IPS DF 6.9 (cell line): ENCODE measurements at places on chromosomes 3 and 15.

- H3K4me1 ChIP-seq: no peaks in the 10 kb centered on the region; the same call in 1 of the 2 replicates
- no peak for DNase-seq
- H3K27ac ChIP-seq: no peak overlapping the region
- H3K4me3 ChIP-seq: no peak overlapping the region
These were observed 186.2 kb downstream of the GOLGA6L6 start for GRCh38 chr15:20355256-20355868.

DNA sequence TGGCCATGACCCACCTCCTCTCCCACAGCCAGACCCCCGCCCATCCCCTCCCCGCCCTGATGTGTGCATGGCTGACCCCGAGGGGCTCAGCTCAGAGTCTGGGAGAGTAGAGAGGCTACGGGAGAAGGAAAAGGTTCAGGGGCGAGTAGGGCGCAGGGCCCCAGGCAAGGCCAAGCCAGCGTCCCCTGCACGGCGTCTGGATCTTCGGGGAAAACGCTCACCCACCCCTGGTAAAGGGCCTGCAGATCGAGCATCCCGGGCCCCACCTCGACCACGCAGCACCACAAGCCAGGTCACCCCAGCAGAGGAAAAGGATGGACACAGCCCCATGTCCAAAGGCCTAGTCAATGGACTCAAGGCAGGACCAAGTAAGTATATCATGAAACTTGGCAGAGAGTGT is 11.7 kb downstream of the MAP1A start:
- peaks cover 4% of the 10 kb centered on the region for H3K4me1 ChIP-seq
- no peaks in the 10 kb centered on the region for H3K36me3 ChIP-seq
- DNase-seq: no peak
- no peaks in the 10 kb centered on the region for H3K27me3 ChIP-seq

DNA sequence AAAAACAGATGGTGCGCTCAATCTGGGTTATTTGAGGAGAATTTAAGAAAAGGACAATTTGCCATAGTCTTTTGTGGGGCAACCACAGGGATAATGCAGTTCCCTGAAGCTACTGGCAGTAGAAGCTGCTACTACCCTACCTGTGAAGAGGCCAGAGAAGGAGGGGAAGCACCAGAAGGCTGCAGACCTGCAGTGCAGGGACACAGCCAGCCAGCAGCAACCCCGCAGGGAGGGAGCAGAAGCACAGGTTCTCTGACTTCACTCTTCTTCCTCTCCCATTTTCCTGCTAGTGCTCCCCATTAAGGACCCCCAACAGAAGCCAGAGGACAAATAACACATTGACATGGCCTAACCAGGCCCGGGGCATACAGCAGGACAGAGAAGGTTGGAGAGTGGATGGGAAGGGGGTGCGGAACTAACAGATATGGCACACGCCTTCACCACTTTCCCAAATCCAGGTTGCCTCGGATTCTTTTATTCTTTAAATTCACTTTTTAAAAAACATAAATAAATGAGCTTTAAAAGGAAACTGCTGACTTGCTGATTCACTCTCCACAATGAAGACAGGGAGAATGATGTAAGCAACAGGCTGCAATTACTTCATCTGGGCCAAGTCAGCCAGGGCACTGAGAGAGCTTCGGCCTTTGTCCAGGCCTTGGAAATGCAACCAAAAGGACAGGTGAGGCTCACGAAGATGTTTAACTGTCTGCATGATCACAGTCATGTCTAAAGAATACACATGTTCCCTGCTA is 30.1 kb downstream of the POPDC2 start:
- H3K36me3 ChIP-seq: no peaks in the 10 kb centered on the region
- DNase-seq: no peak
- no peak overlapping the region for H3K27ac ChIP-seq
- H3K4me3 ChIP-seq: no peak overlapping the region
- no peaks in the 10 kb centered on the region for H3K27me3 ChIP-seq

DNA sequence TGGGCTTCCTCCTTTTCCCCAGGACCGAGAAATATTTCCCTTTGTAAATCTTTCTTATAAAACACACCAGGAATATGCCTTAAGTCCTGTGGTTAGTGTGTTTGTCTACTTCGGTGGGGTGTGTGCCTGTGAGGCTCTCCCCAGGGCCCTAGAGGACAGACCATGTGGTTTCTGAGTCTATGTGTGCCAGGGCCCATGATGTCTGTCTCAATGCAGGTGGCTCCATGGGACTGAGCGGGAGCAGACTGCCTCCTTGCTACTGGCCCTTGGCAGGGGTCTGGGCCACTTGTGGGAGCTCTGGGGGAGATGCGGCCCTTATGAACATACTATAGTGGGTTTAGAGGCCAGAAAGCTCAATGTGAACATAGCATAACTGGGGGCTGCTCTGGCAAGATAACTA is 37.6 kb downstream of the SCN5A start:
- H3K4me1 ChIP-seq: peaks cover 3% of the 10 kb centered on the region
- no peak for DNase-seq
- H3K36me3 ChIP-seq: 0 out of 2 replicates have a peak, but pooled peaks cover 3% of the 10 kb centered on the region
- no peak overlapping the region for H3K27ac ChIP-seq
- H3K27me3 ChIP-seq: no peaks in the 10 kb centered on the region
- no peak overlapping the region for H3K4me3 ChIP-seq

- no peaks in the 10 kb centered on the region for H3K27me3 ChIP-seq
- peaks cover 4% of the 10 kb centered on the region; the same call in 1 of the 2 replicates for H3K4me1 ChIP-seq
- no peaks in the 10 kb centered on the region for H3K36me3 ChIP-seq
- H3K4me3 ChIP-seq: no peak overlapping the region
- DNase-seq: no peak
These were observed 79.8 kb downstream of the ABHD5 start for GRCh38 chr3:43770426-43771103.

GRCh38 chr3:107368654-107369398 is 8.4 kb upstream of the CCDC54 start:
- no peak overlapping the region for H3K4me3 ChIP-seq
- H3K36me3 ChIP-seq: no peaks in the 10 kb centered on the region
- DNase-seq: no peak
- no peak overlapping the region for H3K27ac ChIP-seq

DNA sequence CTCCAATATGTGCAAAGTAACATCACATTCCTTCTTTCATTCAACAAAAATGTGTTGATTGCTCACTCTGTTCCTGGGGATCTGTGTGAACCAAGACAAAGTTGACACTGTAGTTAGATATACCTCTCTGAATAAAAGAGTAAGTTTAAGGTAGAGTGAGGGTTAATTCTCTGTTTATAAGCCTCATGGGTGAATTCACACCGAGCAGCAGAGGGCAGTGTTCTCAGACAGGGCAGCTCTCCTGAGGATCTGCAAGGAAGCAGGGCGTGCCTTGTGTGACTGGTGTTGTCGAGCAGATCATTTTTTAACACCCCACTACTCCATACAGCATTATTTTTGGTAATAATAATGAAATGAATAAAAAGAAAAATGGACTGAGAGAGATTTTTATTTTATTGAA is 34.4 kb downstream of the PAQR9 start:
- no peak overlapping the region for H3K27ac ChIP-seq
- no peaks in the 10 kb centered on the region for H3K4me1 ChIP-seq
- no peak overlapping the region for H3K4me3 ChIP-seq
- no peaks in the 10 kb centered on the region for H3K27me3 ChIP-seq
- DNase-seq: peak; percentile 54
- no peaks in the 10 kb centered on the region for H3K36me3 ChIP-seq

- no peaks in the 10 kb centered on the region for H3K27me3 ChIP-seq
- peaks cover 4% of the 10 kb centered on the region for H3K4me1 ChIP-seq
- H3K4me3 ChIP-seq: no peak overlapping the region
- H3K36me3 ChIP-seq: no peaks in the 10 kb centered on the region
These were observed 37.4 kb downstream of the WWTR1 start for GRCh38 chr3:149620291-149621020.

- no peak for DNase-seq
- peaks cover 12% of the 10 kb centered on the region; the same call in 1 of the 2 replicates for H3K36me3 ChIP-seq
- no peaks in the 10 kb centered on the region; the same call in 1 of the 2 replicates for H3K4me1 ChIP-seq
- no peak overlapping the region for H3K4me3 ChIP-seq
- no peak overlapping the region for H3K27ac ChIP-seq
These were observed 24.9 kb downstream of the PLXND1 start for GRCh38 chr3:129581623-129582022.

DNA sequence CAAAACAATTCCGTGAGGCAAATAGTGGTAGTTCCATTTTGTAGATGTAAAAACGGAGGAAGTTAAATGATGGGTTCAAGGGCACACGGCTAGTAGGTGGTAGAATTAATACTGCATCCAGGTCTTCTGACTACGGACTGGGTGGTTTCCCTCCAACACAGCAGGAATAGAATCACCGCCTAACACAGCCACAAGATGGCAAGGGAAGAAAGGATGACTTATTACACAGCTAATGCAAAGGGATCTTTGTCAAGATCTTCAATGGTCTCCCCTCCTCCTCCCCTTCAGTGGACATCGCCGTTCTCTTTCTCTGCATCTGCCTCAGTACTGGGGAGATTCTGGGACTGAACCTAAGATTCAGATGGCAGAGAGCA is 524 bp upstream of the TOPBP1 start:
- H3K27ac ChIP-seq: no peak overlapping the region
- no peaks in the 10 kb centered on the region for H3K4me1 ChIP-seq
- no peaks in the 10 kb centered on the region for H3K27me3 ChIP-seq
- H3K36me3 ChIP-seq: no peaks in the 10 kb centered on the region
- no peak for DNase-seq
- H3K4me3 ChIP-seq: peak overlapping the region; percentile 80; the same call in 1 of the 2 replicates

DNA sequence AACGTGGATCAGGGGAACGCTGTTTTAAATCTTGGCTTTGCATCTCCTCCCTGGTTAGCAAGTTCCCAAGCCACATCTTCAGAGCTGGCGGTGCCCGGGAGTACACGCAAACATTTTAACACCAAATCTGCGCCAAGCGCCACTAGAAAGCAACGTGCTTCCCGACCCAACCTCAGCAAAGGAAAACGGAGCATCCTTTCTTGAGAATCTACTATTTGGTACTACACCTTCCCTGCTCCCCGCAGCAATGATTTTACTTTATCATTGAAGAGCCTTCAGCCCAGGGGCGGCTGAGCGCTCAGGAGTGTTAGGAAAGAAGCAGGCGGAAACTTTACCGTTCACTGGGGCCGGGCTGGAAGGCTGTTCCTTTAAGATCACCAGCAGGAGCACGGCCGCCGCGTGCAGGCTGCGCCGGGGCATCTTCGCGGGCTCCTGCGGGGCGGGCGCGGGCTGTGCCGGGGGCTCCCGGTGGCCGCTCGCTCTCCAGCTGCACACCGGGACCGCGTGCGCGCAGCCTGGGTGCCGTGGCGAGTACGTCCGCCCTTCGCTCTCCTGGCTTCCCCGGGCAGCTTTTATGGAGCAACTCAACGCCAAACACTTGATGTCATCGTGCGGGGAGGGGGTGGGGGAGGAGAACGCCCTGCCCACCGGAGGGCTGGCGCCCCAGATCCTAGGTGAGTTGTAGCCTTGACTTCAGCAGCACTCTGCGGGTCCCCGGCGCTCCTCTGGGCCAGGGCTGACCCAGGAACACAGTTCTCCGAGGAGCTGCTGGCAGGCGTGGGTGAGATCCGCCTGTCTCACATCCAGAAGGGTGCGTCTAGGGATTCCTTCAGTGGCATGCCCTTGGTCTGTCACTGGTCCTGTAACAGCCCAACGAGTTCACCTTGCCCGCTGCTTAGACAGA is at the start of gene CA12:
Gene CA12, minus strand, starts transcription at position 546 of the 904 bp plus-strand sequence. Its CDS starts 126 bp downstream, at position 420.
- H3K27me3 ChIP-seq: peaks cover 12% of the 10 kb centered on the region; the same call in 1 of the 2 replicates
- H3K4me1 ChIP-seq: peaks cover 5% of the 10 kb centered on the region; the same call in 1 of the 2 replicates
- H3K27ac ChIP-seq: no peak within 1 kb of the TSS
- no peaks in the 10 kb centered on the region for H3K36me3 ChIP-seq
- H3K4me3 ChIP-seq: peak within 1 kb of the TSS; percentile 54; the same call in 1 of the 2 replicates

GRCh38 chr3:13718436-13718835 is 161.4 kb downstream of the WNT7A start:
- H3K27me3 ChIP-seq: no peaks in the 10 kb centered on the region
- H3K36me3 ChIP-seq: no peaks in the 10 kb centered on the region
- no peak overlapping the region for H3K27ac ChIP-seq
- no peak for DNase-seq
- H3K4me3 ChIP-seq: no peak overlapping the region

DNA sequence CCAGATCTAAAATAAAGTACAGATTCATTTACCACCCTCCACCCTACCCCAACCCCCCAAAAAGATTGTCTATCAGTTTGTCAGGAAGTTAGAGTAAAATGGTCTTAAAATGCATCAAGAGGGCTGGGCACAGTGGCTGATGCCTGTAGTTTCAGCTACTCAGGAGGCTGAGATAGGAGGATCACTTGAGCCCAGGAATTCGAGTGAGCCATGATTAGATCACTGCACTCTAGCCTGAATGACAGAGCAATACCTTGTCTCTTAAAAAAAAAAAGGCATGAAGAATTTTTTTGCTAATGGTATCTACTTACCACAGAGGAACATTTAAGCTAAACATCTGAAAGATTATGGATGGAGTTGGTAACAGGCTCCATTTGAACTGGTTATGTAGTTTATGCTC is 71.0 kb downstream of the RBM6 start:
- H3K27ac ChIP-seq: no peak overlapping the region
- H3K4me1 ChIP-seq: no peaks in the 10 kb centered on the region
- no peak for DNase-seq
- peaks cover 2% of the 10 kb centered on the region; the same call in 1 of the 2 replicates for H3K36me3 ChIP-seq

DNA sequence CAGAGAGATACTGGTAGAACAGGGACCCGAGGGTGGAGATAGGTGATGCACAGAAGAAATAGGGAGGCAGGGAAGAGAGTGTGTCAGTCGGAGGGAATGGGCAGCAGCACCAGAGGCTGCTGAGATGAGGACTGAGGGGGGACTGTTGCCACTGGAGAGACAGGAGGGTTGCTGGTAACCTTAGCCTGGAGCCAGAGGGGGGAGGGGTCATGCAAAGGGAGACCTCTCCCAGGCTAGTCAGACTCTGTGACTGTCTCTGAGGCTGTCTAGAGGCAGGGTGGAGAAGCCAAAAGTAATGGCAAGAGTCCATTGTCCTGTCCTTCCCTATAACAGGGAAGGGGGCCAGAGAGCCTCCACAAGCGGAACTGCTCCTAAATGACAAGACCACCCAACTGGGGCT is 2.1 kb upstream of the DLEC1 start:
- peaks cover 10% of the 10 kb centered on the region; the same call in 1 of the 2 replicates for H3K27me3 ChIP-seq
- no peak overlapping the region for H3K27ac ChIP-seq
- H3K4me1 ChIP-seq: peaks cover 7% of the 10 kb centered on the region
- H3K36me3 ChIP-seq: no peaks in the 10 kb centered on the region
- no peak for DNase-seq

DNA sequence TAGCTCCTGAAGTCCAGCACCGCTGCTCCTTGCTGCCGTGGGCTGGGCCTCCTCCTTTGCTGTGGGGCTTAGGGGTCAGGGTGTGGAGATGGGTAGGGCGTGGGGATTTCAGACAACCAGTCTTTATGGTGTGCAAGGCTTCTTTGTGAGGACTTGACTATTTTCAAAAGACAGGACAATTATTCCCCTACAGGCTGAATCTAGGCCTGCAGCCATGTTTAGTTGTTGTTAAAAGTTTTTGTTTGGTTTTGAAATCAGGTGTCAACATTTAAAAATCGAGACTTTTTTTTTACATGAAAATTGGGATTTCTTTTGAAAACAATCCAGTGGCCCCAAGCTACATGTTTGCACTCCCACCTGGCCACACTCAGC is 10.6 kb downstream of the RPL32 start:
- peaks cover 1% of the 10 kb centered on the region; the same call in 1 of the 2 replicates for H3K4me1 ChIP-seq
- H3K27ac ChIP-seq: no peak overlapping the region
- DNase-seq: no peak

GRCh38 chr15:49315391-49315823 is 107.6 kb upstream of the FGF7 start:
- peak overlapping the region; percentile 73 for H3K27ac ChIP-seq
- no peak overlapping the region for H3K4me3 ChIP-seq
- DNase-seq: peak; percentile 45
- no peaks in the 10 kb centered on the region for H3K36me3 ChIP-seq
- no peaks in the 10 kb centered on the region for H3K4me1 ChIP-seq
- no peaks in the 10 kb centered on the region; the same call in 1 of the 2 replicates for H3K27me3 ChIP-seq

GRCh38 chr15:99475754-99476412 is 89.9 kb upstream of the MEF2A start:
- no peak overlapping the region for H3K4me3 ChIP-seq
- no peaks in the 10 kb centered on the region for H3K27me3 ChIP-seq
- no peak overlapping the region for H3K27ac ChIP-seq
